Stimulated activated CD8-positive, alpha-beta memory T cell treated with anti-CD3 and anti-CD28 coated beads, Interleukin-2, amount 100 ng/mL, for 48 hours (primary cell): ENCODE measurements at places on chromosomes 7 and 10.

DNA sequence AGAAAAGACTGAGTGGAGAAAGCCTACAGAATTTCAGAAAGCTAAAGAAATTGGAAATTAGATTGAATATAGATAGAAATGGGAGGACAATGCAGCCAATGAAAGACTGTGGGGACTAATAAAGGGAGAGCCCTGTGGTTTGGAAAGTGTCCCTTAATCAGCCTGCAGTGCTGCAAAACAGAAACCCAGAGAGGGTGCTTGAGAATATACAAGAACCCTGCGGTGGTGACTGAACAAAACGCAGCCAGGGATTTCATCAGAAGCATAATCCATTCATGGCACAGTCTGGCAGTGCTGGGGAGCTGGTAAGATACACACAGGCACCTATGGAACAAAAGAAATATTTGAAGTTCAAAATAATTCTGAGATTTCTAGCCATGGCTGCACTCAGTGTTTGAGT, 19.1 kb downstream of the CEP41 start:
- no peak for DNase-seq

DNA sequence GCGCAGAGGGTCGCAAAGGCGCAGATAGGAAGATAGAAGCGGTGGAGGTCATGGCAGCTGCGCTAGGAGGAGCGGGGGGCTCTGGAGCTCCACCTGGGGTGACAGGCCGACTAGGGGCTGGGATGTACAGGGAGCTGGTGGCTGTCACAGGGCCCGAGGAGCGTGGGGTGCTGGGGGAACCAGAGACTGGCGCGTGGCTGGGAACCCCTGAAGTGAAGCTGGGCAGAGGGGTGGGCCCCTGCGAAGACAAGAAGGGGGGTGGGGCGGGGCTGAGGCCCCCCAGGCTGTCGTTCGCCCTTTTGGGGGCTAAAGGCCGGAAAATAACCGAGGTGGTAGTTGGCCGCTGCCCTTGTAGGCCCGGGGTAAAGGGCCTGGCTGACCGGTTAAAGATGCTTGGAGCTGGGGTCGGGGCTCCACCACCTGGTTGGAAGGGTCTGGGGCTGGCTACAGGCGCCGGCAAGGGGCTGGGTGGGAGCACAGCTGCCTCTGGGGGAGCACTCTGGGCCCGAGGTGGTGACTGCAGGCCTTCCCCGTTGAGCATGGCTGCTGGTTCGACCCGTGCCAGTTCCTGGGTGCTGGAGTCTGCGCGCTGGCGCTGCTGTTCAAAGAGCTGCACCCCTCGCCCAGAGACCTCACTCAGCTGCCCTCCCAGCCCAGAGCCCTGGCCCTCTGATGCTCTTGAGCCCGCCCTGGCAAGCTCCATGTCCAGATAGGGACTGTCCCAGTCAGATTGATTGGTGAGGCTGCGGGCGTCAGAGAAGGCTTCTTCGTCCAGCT, 6.8 kb upstream of the MYOZ1 start:
- DNase-seq: no peak

- DNase-seq: no peak
Measured at GRCh38 chr10:127279334-127279774, 83.0 kb upstream of the INSYN2A start.

DNA sequence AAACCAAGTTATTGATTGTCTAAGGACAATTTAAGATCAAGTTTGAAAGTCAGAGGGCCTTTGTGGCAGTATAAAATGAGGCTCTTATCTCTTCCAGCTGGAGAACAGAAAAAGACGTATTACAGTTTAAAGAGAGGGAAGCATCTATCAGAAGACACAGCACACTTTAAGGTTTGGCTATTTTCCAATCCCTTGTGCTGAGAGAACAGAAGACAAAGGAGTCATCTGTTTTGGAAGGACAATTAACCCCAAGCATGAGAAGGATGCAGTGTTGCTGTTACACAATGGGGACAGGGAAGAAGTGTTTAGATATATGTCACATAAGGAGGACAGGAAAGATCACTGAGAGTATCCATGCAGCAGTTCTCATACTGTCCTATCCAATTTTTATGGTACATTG, 1224.2 kb upstream of the SORCS1 start:
- no peak for DNase-seq

DNA sequence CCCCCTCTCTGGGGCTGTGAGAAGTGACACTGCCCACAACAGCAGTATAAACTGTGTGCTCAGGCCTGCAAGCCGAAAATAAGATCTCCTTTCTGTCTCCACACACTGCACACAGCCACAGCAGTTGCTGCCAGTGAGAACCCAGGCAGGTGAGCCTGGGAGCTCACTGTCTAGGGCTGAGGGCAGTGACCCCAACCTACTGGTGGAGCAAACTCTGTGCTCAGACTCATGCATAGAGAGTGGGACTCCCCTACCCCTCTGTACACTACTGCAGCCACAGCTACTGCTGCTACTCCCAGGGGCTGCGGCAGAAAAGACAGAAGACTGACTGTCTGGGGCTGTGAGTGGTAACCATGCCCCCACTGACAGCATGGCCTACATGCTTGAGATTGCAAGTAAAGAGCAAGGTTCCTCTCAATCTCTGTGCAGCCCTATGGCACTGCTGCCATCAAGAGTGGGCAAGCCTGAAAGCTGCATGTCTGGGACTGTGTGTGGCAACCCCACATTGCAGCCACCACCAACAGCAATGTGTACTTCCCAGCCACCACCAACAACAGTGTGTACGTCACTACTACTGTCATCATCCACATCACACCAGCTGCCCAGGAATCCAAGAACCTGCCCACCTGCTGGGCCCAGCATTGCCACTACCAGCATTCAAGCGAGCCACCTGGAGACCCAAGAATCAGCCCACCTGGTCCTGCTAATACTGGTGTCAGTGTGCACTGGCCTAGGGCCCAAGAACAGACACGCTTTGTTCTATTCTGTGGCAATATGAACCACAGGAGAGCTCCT, 226.1 kb downstream of the XPNPEP1 start:
- DNase-seq: no peak
